T-helper 1 cell (primary cell): ENCODE measurements at places on chromosomes 7 and 10.

DNA sequence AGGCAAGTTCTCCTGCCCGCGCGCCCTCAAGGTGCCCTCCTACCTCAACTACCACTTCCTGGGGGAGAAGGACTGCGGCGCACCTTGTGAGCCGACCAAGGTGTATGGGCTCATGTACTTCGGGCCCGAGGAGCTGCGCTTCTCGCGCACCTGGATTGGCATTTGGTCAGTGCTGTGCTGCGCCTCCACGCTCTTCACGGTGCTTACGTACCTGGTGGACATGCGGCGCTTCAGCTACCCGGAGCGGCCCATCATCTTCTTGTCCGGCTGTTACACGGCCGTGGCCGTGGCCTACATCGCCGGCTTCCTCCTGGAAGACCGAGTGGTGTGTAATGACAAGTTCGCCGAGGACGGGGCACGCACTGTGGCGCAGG lies 1.4 kb downstream of the FZD1 start:
- no peak for DNase-seq

DNA sequence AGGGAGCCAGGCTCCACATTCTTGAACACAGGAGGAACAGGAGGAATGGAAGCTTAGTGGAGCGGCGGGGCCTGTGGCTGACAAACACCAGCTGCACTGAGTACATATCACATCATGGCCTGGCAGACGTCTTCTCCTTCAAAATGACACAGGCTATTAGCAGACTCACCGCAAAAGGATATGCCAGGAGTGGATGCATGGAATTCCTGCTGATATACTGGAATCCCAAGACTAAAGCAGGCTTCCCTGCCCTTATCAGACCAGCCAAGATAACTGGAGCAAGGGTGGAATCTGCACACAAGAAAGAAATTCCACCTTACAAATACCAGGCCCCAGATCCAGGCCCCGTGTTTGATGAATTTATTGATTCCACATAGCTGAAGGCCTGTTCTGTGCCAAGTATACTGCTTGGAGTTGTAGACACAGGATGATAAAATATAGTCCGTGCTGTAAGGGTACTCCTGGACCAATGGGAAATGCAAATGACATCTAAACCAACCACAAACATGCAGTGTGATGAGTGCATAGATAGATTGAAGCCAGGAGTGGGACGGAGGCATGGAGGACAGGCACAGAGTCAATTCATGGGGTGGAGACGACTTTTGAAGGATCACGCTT lies 480.5 kb upstream of the ZMIZ1 start:
- DNase-seq: no peak

- peak; percentile 78 for DNase-seq
Observed at GRCh38 chr10:132571650-132572544, 34.3 kb downstream of the INPP5A start.

- DNase-seq: no peak
Observed at GRCh38 chr10:15856328-15857015, 3.8 kb downstream of the MINDY3 start.

GRCh38 chr7:134946260-134946659 lies 40.0 kb upstream of the AGBL3 start:
- DNase-seq: no peak

- DNase-seq: no peak
Observed at GRCh38 chr7:135448753-135449152, 61.1 kb downstream of the CNOT4 start.
